CD8-positive, alpha-beta memory T cell (primary cell): ENCODE measurements at places on chromosomes 2 and 18.

GRCh38 chr2:33136566-33136965, 189.8 kb downstream of the LTBP1 start:
- H3K27me3 ChIP-seq: no peaks in the 10 kb centered on the region
- H3K4me1 ChIP-seq: no peaks in the 10 kb centered on the region
- H3K36me3 ChIP-seq: no peaks in the 10 kb centered on the region
- H3K4me3 ChIP-seq: no peak overlapping the region

DNA sequence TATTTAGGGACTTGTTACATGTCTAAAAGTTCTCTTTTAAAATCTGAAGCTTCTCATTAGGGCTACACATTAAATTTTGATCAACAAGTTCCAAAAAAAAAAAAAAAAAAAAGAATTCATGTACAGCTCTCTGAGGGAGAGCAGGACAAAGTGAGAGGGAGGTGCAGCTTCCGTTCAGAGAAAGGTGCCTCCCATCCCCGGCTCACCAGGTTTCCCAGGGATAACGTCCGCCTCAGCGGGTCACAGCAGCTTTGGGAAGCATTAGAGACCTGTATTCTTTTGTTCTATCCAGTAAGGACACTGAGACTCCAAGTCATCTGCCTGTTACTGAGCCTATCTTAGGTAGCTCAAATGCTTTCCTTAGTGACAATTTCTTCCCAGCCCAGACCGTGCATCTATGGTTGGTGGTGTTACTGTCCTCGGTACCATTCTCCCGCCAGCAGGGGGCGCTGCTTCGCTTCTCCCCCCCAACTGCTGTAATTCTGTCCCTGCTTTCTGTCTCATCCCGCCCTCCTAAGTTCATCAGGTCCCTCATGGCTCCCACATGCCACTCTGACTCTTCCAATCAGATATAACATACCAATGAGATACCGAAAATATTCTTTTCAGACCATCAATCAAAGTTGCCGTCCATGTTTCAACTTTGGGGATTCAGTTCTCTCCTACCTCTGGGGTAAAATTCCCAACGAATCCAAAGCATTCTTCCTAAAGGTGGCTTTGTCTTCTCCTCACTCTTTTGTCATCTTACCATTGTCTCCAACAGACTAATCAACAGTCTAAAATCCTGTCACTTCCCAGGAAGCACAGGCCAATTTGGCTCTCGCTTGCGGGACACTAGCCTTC, 466.5 kb downstream of the METTL4 start:
- H3K27ac ChIP-seq: no peak overlapping the region
- no peaks in the 10 kb centered on the region for H3K36me3 ChIP-seq
- DNase-seq: no peak
- no peak overlapping the region for H3K4me3 ChIP-seq
- H3K4me1 ChIP-seq: no peaks in the 10 kb centered on the region

DNA sequence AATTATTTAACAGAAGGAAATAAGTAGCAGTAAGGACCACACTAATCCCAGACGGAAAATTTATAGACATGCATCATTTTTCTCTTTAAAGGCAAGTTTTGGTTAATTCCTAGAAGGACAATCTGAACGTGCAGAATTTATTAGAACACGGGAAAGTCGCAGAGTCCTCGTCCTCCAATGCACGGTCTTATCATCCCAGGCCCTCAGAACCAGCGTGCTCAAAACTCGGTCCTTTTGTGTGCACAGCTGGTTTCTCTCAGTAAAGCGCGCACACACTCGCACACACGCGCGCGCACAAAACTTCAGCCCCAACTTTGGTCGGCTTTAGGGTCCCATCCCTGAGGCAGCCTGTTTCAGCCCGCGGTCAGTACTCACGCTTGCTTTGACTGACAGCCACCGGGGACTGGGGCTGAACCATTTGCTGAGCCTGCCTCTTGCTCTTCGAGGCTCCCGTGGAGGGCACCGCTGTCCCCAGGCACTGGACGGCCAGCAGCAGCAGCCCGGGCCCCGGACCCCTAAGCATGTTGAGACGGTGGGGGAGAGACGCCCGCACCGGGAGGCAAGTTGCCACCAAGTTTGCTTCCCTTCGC, 493 bp downstream of the FN1 start:
- no peak overlapping the region for H3K27ac ChIP-seq
- peak overlapping the region; percentile 33 for H3K4me3 ChIP-seq
- no peak for DNase-seq
- H3K27me3 ChIP-seq: peaks cover 22% of the 10 kb centered on the region
- peaks cover 18% of the 10 kb centered on the region for H3K4me1 ChIP-seq
- H3K36me3 ChIP-seq: no peaks in the 10 kb centered on the region

- no peaks in the 10 kb centered on the region for H3K36me3 ChIP-seq
- no peak overlapping the region for H3K4me3 ChIP-seq
- no peak for DNase-seq
- H3K27ac ChIP-seq: no peak overlapping the region
- H3K27me3 ChIP-seq: no peaks in the 10 kb centered on the region
- H3K4me1 ChIP-seq: no peaks in the 10 kb centered on the region
Observed at GRCh38 chr2:239724851-239725550, 300.1 kb downstream of the NDUFA10 start.

GRCh38 chr2:181724662-181725061, 44.3 kb upstream of the NEUROD1 start:
- no peaks in the 10 kb centered on the region for H3K27me3 ChIP-seq
- H3K27ac ChIP-seq: no peak overlapping the region
- DNase-seq: no peak
- no peak overlapping the region for H3K4me3 ChIP-seq
- no peaks in the 10 kb centered on the region for H3K36me3 ChIP-seq
- H3K4me1 ChIP-seq: no peaks in the 10 kb centered on the region

- H3K27ac ChIP-seq: no peak overlapping the region
- no peak for DNase-seq
- no peaks in the 10 kb centered on the region for H3K27me3 ChIP-seq
- H3K4me3 ChIP-seq: no peak overlapping the region
- no peaks in the 10 kb centered on the region for H3K36me3 ChIP-seq
Observed at GRCh38 chr2:78940998-78941397, 84.5 kb upstream of the REG3G start.

DNA sequence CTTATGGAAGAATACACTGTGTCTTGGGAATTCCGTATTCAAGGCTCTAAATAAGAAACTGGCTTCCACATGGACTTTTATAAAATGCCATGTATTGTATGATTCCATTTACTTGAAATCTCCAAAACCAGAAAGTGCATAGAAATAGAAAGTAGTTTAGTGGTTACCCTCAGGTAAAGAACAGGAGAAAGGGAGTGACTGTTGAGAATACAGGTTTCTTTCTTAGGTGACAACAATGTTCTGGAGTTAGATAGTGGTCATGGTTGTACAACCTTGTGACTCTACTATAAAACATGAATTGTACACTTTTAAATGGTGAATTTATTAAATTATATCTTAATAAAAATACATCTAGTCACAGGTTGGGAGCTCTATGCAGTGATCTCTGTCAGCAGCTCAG, 481.8 kb downstream of the SPAG16 start:
- H3K27ac ChIP-seq: no peak overlapping the region
- H3K4me3 ChIP-seq: no peak overlapping the region
- no peak for DNase-seq
- H3K27me3 ChIP-seq: no peaks in the 10 kb centered on the region
- no peaks in the 10 kb centered on the region for H3K36me3 ChIP-seq

GRCh38 chr2:225434014-225434413, 34.5 kb downstream of the NYAP2 start:
- no peak for DNase-seq
- H3K36me3 ChIP-seq: no peaks in the 10 kb centered on the region
- no peak overlapping the region for H3K4me3 ChIP-seq
- H3K27ac ChIP-seq: no peak overlapping the region
- no peaks in the 10 kb centered on the region for H3K27me3 ChIP-seq
- no peaks in the 10 kb centered on the region for H3K4me1 ChIP-seq

DNA sequence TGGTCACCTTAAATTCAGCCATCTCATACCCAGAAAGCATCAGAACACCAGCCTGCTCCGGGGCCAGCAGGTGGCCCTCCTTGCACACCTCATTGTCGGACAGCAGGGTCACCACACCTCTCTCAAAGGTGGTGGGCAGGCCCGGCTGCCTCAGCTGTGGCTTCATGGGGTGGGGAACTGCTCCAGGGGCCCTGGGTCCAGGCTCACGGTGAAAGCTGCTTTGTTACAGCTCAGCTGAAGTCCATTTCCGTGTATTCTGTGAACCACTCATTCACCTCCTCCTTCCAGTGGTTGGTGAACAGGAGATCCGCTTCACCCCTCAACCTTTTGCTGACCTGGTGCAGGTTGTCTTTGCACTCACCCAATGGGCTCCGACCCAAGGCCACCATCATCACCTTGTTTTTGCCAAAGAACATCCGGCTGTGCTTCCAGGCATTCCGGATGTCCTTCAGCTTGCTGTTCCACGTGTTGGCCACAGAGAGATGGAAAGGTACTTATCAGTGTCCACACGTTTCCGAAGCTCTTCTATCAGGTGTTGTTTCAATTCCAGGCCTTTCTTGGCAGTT, 78.6 kb upstream of the LDLRAD4 start:
- no peak overlapping the region for H3K27ac ChIP-seq
- no peak overlapping the region for H3K4me3 ChIP-seq
- H3K27me3 ChIP-seq: no peaks in the 10 kb centered on the region
- H3K4me1 ChIP-seq: peaks cover 10% of the 10 kb centered on the region

- H3K4me3 ChIP-seq: no peak overlapping the region
- H3K36me3 ChIP-seq: no peaks in the 10 kb centered on the region
- no peak for DNase-seq
- no peak overlapping the region for H3K27ac ChIP-seq
- H3K27me3 ChIP-seq: no peaks in the 10 kb centered on the region
- no peaks in the 10 kb centered on the region for H3K4me1 ChIP-seq
Observed at GRCh38 chr2:219851801-219852481, 224.5 kb downstream of the SLC4A3 start.

- H3K27me3 ChIP-seq: no peaks in the 10 kb centered on the region
- no peak overlapping the region for H3K27ac ChIP-seq
- DNase-seq: no peak
- H3K36me3 ChIP-seq: no peaks in the 10 kb centered on the region
Observed at GRCh38 chr2:16653083-16653375, 12.6 kb downstream of the CYRIA start.

GRCh38 chr2:11863513-11864328, 117.3 kb downstream of the LPIN1 start:
- peak; percentile 53 for DNase-seq
- peaks cover 7% of the 10 kb centered on the region for H3K4me1 ChIP-seq
- H3K4me3 ChIP-seq: peak overlapping the region; percentile 2
- H3K27me3 ChIP-seq: no peaks in the 10 kb centered on the region
- H3K27ac ChIP-seq: no peak overlapping the region
- H3K36me3 ChIP-seq: no peaks in the 10 kb centered on the region

- peak; percentile 66 for DNase-seq
- no peaks in the 10 kb centered on the region for H3K36me3 ChIP-seq
- no peak overlapping the region for H3K27ac ChIP-seq
- no peak overlapping the region for H3K4me3 ChIP-seq
Observed at GRCh38 chr2:30862054-30862651, 54.9 kb upstream of the CAPN13 start.

GRCh38 chr2:166125557-166125956, 2.3 kb downstream of the SCN1A start:
- no peak overlapping the region for H3K27ac ChIP-seq
- H3K4me3 ChIP-seq: no peak overlapping the region
- no peaks in the 10 kb centered on the region for H3K4me1 ChIP-seq
- H3K36me3 ChIP-seq: no peaks in the 10 kb centered on the region
- DNase-seq: no peak

GRCh38 chr18:23487738-23488570, 15.4 kb upstream of the RMC1 start:
- H3K36me3 ChIP-seq: no peaks in the 10 kb centered on the region
- no peak for DNase-seq
- peak overlapping the region; percentile 29 for H3K4me3 ChIP-seq
- peak overlapping the region; percentile 57 for H3K27ac ChIP-seq
- no peaks in the 10 kb centered on the region for H3K27me3 ChIP-seq

DNA sequence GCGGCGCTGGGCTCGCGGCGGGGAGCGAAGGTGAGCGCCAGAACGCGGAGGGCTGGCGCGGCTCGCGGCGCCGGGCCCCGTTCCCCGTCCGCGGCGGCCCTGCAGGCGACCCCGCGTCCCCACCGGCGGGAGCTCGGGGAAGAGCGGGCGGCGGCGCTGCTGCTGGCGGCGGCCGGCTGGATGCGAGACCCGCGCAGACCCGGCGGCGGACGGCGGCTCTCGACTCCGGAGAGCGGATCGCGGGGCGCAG, 213 bp downstream of the DOK6 start:
- DNase-seq: no peak
- peaks cover 22% of the 10 kb centered on the region for H3K27me3 ChIP-seq
- H3K4me1 ChIP-seq: no peaks in the 10 kb centered on the region
- no peak overlapping the region for H3K27ac ChIP-seq
- no peaks in the 10 kb centered on the region for H3K36me3 ChIP-seq

- H3K4me3 ChIP-seq: no peak within 1 kb of the TSS
- no peak for DNase-seq
- no peaks in the 10 kb centered on the region for H3K4me1 ChIP-seq
- no peak within 1 kb of the TSS for H3K27ac ChIP-seq
Observed at GRCh38 chr2:197675246-197675645, at the start of gene RFTN2. Gene RFTN2 (minus strand): TSS chr2:197675587. CDS start chr2:197675458, 129 bp downstream.
